ENCODE measurements at places on chromosomes 11 and 22.

DNA sequence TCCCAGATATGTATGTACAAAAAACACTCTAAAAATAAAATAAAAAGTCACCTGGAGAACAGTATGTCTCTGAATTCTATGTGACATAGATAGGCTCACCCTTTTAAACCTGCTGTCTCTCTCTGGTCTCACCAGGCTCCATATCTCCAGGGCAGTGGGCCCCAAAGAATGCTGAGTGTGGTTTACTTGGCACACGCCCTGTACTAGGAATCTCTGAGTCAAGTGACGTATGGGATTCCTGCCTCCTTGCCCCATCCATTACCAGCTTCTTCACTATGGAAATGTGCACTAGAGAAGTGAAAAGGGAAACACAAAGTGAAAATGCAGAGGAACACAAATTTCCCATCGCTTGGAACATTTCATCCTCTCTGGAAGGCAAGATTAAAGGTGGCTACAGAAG is 722.2 kb upstream of the TENM4 start:
- no peak for DNase-seq

DNA sequence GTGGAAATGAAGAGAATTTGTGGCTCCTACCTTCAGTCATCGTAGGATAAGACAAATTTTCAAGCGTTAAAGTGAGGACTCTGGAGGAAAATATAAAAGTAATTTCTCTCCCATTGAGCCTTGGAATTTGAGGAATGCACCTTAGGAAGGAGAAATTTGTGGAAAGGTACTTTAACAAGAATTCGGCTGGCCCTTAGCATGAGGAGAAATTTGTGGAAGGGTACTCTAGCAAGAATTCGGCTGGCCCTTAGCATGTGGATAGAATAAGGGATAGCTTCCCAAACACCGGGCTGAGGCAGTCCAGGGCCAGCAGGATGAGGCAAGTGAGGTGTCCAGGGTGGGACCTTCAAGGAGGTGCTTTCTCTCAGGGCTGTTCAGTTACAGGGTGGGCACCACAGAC is 33.2 kb upstream of the FAR1 start:
- DNase-seq: no peak

GRCh38 chr11:87401653-87402052 is 363.9 kb downstream of the TMEM135 start:
- DNase-seq: no peak

GRCh38 chr11:131136486-131136885 is 220.2 kb upstream of the SNX19 start:
- DNase-seq: no peak

DNA sequence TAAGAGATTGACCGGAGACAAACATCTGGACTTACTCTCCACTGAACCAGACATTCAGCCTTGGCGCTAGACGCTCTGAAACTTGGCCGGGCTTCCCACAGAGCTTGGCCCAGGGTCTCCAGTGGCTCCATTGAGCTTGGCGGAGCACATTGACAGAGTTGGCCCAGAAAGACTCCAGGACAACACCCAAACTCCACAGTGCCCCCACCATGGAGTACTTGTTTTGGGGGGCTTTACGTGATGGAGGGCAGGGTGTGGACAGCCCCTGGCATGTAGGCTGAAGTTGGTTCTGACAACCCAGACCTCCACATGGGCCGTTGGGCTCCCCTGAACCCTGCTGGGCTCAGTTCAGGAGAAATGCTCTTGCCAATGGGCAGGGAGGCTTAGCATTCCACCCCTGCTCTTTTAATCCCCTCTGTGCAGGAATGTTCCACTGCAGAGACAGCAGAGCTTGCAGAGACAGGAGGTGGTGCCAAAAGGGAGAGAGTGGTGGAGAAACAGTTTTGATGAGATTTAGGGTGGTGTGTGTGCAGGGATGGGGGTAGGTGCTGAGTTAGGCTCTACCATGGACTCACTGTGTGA is 102.4 kb upstream of the TIMP3 start:
- no peak for DNase-seq

DNA sequence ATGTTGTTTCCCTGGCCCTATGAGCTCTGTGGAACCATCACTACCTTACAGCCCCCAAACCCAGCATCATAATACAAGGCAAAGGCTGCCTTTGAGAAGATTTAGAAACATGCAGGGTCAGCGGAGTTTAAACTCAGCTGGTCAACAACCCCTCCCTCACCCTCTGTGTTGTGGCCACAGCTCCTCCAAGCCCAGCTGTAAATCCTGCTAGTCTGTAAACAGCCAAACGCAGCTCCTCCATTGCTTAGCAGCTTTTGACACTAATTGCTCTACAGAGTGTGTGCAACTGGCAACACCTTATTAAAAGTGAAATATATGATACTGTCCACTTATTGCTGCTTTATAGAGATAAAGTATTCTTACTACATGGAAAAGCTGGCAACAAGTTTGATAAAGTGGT is 29.1 kb downstream of the OPCML start:
- no peak for DNase-seq

DNA sequence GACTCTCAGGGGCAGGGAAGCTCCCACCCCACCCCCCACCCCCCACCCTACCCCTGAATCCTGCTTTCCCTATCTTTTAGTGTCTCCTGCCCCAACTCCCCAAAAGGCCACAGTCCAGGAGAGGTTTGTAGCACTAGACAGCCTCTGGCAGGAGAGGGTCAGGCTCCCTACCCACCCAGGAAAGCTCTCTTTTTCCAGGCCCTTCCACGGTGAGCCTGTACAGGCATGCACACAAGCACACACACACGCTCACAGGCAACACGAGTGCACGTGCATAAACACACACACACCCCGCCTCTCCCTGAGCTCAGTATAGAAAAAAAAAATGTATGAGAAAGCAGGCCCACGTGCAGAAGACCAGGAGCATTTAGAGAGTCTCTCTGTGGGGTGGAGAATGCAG is 414.0 kb downstream of the MN1 start:
- DNase-seq: no peak

- no peak for DNase-seq
These were observed 374.7 kb downstream of the DDX10 start for GRCh38 chr11:109039611-109040010.

DNA sequence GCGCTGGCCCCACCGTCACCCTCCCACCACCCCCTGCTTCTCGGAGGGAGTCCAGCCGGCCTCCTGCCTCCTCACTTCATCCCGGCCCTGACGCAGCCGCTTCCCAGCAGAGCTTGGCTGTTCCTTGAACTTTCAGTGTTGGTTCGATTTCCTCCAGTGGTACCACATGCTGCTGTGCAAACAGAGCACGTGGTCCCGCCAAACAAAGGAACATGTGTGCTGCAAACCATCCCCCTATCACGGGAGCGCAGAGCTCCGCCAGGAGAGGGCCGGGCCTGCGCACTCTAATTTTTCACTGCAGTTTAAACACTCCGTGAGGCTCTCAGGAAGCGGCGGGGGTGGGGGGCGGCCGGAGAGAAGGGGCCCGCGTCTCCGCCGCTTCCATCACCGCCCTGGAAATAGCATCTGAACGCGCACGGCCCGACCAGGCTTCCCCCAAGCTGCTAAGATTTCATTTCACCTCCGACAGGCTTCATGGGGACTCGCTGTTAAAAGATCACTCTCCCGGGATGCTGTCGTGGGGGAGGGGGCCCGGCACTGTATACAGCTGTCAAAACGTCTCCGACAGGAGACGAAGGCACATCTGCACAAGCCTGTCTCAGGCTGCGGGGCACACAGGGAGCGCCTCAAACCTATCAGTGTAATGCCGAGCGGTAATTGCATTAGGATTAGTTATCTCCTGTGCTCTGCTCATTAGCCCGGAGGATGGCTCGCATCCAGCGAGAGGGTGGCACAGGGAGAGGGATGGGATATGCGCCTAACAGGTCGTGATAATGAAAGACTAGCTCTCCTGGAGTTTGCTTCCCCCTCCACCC is 269.9 kb upstream of the SORL1-AS1 start:
- no peak for DNase-seq

GRCh38 chr11:116791813-116792143 is at the start of gene APOA5:
Gene APOA5, minus strand, starts transcription at chr11:116791879. Its CDS starts 19 bp downstream, at chr11:116791860.
- DNase-seq: no peak

DNA sequence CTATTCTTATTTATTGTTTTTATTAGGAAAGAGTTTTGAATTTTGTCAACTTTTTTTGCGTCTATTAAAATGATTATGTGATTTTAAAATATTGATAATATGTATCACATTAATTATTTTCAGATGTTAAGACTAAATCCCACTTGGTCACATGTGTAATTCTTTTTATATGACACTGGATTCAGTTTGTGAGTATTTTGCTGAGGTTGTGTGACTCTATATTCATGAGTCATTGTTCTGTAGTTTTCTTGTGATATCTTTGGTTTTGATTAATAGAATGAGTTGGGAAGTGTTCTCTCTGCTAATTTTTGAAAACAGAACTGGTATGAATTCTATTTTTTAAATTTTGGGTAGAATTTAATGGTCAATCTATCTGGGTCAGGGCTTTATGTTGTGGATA is 317.9 kb downstream of the ETS1 start:
- DNase-seq: no peak

GRCh38 chr11:63879598-63880402 is 37.2 kb downstream of the RCOR2 start:
- DNase-seq: no peak

- no peak for DNase-seq
These were observed 2.6 kb downstream of the SAMM50 start for GRCh38 chr22:43957871-43958270.

GRCh38 chr22:30198921-30199320 is 47.6 kb downstream of the LIF start:
- DNase-seq: no peak

- no peak for DNase-seq
These were observed 1.1 kb upstream of the MTMR2 start for GRCh38 chr11:95925011-95925410.

- DNase-seq: no peak
These were observed 270.7 kb upstream of the SYN3 start for GRCh38 chr22:33328789-33329296.

DNA sequence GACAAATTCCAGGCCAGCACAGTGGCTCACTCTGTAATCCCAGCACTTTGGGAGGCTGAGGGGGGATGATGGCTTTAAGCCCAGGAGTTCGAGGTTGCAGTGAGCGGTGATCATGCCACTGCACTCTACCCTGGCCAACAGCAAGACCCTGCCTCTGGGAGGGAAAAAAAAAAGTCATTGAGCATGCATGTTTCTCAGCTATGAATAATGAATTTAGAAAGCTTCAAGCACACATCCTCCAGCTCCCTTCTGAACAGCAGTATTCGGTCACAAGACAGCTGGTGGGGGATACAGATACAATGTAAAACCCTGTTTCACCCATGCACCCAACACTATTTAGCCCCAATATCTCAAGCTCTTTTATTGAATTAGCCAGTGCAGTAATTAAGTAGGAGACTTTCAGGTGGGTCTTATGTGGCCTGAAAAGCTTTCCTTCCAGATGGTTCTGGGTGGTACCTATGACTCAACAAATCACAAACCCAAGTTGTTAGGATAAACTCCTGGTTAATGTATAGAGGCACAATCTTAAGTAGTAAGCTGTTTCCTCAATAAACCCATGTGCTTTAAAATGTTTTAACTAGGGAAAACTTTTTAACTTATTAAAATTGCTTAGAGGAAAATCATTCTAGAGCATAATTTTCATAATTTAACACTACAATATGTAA is 13.4 kb downstream of the PRDM10 start:
- no peak for DNase-seq
